ENCODE measurements at places on chromosomes 16 and 17.

GRCh38 chr16:75497558-75497957, 2.3 kb upstream of the CHST6 start:
- peaks cover 15% of the 10 kb centered on the region for H3K27me3 ChIP-seq
- no peaks in the 10 kb centered on the region for H3K36me3 ChIP-seq
- no peak overlapping the region for H3K4me3 ChIP-seq
- peaks cover 6% of the 10 kb centered on the region for H3K4me1 ChIP-seq

DNA sequence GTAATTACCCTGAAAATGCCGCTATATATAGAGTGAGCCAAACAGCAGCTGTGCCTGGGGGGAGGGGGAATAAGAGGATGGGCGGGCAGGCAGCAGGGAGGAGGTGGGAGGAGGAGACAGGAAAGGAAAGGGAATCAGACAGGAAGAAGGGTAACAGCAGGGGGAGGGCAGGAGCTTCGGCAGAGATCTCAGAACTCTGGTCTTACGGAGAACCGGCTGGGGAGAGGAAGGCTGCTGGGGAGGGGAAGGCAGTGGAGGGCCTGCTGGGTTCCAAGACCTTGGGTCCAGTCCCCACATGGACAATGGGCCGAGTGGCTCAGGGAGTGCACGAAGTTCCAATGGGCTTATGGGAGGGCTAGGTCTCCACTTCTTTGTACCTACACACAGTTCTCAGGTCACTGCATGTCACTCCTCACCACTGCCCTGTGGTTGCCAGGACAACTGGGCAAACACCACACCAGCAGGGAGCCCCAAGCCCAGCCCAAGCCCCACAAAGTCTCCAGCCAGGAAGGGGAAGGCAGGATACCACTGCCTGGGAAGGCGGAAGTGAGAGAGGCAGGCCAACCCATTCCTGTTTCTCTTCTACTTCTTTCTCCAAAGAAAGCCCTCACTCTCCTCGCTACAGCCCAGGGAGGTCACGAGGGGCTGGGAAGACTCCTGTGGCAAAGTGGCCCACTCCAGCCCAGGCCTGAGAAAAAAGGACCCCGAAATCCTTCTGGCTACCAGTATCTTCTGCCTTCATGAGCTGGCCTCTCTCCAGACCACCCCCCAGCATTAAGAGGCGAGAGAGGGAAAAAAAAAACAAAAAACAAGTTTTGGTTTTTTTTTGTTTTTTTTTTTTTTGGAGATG, 25.3 kb downstream of the G6PC3 start:
- H3K27ac ChIP-seq = peak overlapping the region; percentile 72
- no peaks in the 10 kb centered on the region for H3K27me3 ChIP-seq
- H3K4me3 ChIP-seq = no peak overlapping the region
- peaks cover 12% of the 10 kb centered on the region for H3K4me1 ChIP-seq
- H3K36me3 ChIP-seq = peaks cover 59% of the 10 kb centered on the region

DNA sequence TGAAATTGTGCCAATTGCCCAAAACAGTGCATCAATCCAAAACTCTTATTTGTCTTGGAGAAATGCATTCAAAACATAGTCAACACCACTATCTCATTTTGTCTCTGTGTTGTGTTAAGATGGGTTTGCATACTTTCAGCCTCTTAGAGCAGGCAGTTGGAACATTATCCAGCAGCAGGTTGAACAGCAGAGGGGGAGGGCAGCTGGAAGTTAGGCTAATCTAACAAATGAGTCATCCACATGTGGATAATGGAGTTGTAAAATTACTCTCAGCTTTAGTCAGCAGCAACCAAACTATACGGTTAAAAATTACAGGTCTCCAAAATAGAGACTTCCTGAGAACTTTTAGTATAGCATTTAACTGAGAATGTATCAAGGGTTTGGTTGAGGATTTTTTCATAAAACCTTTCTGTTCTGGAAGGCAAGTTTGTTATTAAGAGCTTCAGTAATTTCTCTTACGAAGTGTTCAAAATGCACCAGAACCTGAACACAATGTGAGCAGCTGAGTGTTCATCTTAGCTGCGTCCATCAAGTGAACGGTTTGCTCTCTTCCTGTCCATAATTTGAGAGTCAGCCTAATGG, 46.3 kb downstream of the PRKCA start:
- no peaks in the 10 kb centered on the region for H3K27me3 ChIP-seq
- H3K4me1 ChIP-seq = peaks cover 4% of the 10 kb centered on the region

GRCh38 chr16:29993903-29994599, 1.4 kb downstream of the HIRIP3 start:
- H3K27ac ChIP-seq = no peak overlapping the region
- no peak for DNase-seq
- no peaks in the 10 kb centered on the region for H3K27me3 ChIP-seq
- peaks cover 36% of the 10 kb centered on the region for H3K36me3 ChIP-seq
- peaks cover 22% of the 10 kb centered on the region for H3K4me1 ChIP-seq
- H3K4me3 ChIP-seq = peak overlapping the region; percentile 96

GRCh38 chr17:13851889-13852288, 217.4 kb upstream of the COX10 start:
- no peaks in the 10 kb centered on the region for H3K4me1 ChIP-seq
- no peaks in the 10 kb centered on the region for H3K36me3 ChIP-seq
- DNase-seq = no peak
- peaks cover under 1% of the 10 kb centered on the region for H3K27me3 ChIP-seq
- H3K27ac ChIP-seq = no peak overlapping the region
- no peak overlapping the region for H3K4me3 ChIP-seq

GRCh38 chr17:73228748-73229236, 32.9 kb downstream of the CPSF4L start:
- no peaks in the 10 kb centered on the region for H3K27me3 ChIP-seq
- H3K4me3 ChIP-seq = peak overlapping the region; percentile 51
- H3K27ac ChIP-seq = peak overlapping the region; percentile 80
- no peak for DNase-seq
- peaks cover 56% of the 10 kb centered on the region for H3K4me1 ChIP-seq

GRCh38 chr16:27109666-27110523, 43.2 kb downstream of the C16orf82 start:
- peak overlapping the region; percentile 77 for H3K27ac ChIP-seq
- peaks cover 12% of the 10 kb centered on the region for H3K27me3 ChIP-seq
- H3K4me1 ChIP-seq = peaks cover 8% of the 10 kb centered on the region
- H3K36me3 ChIP-seq = no peaks in the 10 kb centered on the region
- H3K4me3 ChIP-seq = peak overlapping the region; percentile 74

- peaks cover 47% of the 10 kb centered on the region for H3K27me3 ChIP-seq
- no peak for DNase-seq
- H3K4me3 ChIP-seq = no peak overlapping the region
Measured at GRCh38 chr17:9842057-9842758, 16.5 kb downstream of the GLP2R start.

DNA sequence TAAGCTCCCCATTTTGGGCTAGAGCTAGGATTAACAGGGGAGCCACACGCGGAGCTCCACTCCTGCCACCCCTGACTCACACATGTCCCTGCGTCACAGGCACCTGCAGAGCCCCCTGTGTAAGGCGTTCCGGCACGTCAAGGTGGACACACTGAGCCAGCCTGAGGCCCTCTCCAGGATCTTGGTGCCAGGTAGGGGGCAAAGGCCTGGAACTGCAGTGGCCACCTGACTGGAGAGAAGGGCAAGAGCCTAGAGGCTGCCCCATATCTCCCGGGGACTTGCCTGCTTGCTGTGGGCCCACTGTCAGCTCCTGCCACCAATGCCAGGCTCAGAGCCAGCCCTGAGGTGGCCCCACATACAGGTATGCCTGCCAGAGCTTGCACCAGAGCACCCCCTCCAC, 33.7 kb downstream of the NECAB2 start:
- peaks cover 7% of the 10 kb centered on the region for H3K36me3 ChIP-seq
- no peak overlapping the region for H3K27ac ChIP-seq
- H3K4me3 ChIP-seq = no peak overlapping the region
- no peaks in the 10 kb centered on the region for H3K4me1 ChIP-seq

GRCh38 chr16:67801883-67802282, 4.5 kb downstream of the RANBP10 start:
- H3K27ac ChIP-seq = no peak overlapping the region
- peaks cover 38% of the 10 kb centered on the region for H3K36me3 ChIP-seq
- DNase-seq = no peak
- H3K27me3 ChIP-seq = no peaks in the 10 kb centered on the region

All from effector memory CD8-positive, alpha-beta T cell (primary cell).